ENCODE measurements at places on chromosomes 2 and 18.

- no peak for DNase-seq
Observed at GRCh38 chr2:101328474-101329007, 20.0 kb upstream of the RNF149 start.

- DNase-seq = no peak
Observed at GRCh38 chr2:20641123-20641985, 9.5 kb downstream of the HS1BP3 start.

GRCh38 chr2:72032481-72033041 lies 115.1 kb downstream of the CYP26B1 start:
- DNase-seq = no peak

GRCh38 chr18:51234117-51235008 lies 36.9 kb upstream of the MEX3C start:
- no peak for DNase-seq

DNA sequence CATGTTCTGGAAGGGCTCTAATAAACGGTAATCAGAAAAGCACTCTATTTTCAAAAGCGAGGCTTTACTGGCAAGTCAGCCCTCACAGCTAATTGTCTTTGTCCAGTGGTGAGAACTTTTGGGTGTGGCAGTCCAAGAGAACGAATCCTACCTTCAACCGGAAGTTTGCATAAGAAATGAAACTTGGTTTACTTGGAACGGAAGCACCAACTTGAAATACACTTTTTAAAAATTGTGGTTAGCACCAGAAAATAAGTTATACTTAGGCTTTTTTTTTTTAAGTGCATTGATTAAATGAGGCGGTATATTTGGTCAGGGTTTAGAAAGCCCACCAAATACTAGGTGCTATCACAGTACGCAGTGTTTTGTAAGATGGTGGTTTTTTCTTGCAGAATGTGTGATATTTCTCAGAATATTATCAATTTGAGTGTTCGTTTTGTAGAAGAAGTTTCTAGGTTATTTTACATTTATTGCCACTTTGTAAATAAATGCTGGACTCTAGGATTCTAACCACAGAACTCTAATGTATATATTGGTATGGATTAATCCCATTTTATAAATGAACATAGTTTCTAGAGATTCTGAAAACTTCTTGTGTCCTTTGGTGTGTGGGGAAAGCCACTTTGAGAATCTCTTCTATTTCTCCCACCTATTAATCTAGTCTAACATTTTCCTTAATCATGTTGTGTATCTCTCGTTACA lies 1.2 kb downstream of the MYL12A start:
- no peak for DNase-seq

GRCh38 chr18:70366174-70366573 lies 77.3 kb downstream of the SOCS6 start:
- no peak for DNase-seq

DNA sequence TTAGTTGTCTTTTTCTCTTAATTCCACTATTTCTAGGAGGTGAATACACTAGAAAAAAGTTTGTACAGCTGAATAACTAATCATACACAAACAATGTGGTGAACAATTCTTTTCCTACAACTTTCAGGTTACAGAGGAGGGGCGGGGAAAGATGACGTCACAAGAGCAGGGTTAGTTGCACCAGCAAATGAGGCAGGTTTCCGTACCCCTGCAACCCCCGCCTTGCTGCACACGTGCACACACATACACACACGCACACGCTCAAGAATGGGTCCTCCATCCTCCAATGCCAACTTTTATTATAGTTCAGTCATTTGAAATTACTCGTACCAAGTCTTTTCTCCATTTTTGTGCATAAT lies 122.8 kb downstream of the ARL4C start:
- no peak for DNase-seq

- DNase-seq = no peak
Observed at GRCh38 chr18:10119991-10120390, 206.2 kb downstream of the VAPA start.

GRCh38 chr2:240999873-241000541 lies 1.6 kb downstream of the SNED1 start:
- DNase-seq = no peak

DNA sequence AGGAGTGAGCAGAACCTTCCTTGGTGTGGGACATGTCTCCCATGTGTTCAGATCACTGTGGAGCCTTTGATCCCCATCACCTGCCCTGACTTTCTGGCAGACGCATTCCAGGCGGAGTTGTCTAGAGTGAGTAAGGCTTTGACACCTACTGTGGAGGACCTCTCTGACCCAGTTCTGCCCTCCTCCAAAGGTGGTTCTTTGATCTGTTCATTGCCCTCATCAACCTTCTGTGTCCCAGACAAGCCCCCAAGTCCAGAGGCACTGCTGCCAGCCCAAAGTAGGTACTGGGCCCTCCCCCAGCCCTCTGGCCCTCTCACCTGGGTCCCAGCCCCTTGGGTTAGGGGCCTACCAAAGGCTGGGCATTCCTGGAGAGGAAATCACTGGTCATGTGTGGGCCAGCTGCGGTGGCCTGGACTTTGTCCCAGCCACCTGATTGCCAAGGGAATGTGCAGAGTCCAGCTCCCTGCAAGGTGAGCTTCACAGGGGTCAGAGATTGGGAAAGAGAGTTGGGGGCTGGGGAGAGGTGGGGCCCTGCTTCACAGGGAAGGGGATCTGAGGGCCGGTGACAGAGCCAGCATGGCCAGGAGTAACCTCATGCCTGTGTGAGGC lies 12.1 kb upstream of the FAHD2A start:
- DNase-seq = no peak
